ENCODE measurements at places on chromosomes 1 and 21.

DNA sequence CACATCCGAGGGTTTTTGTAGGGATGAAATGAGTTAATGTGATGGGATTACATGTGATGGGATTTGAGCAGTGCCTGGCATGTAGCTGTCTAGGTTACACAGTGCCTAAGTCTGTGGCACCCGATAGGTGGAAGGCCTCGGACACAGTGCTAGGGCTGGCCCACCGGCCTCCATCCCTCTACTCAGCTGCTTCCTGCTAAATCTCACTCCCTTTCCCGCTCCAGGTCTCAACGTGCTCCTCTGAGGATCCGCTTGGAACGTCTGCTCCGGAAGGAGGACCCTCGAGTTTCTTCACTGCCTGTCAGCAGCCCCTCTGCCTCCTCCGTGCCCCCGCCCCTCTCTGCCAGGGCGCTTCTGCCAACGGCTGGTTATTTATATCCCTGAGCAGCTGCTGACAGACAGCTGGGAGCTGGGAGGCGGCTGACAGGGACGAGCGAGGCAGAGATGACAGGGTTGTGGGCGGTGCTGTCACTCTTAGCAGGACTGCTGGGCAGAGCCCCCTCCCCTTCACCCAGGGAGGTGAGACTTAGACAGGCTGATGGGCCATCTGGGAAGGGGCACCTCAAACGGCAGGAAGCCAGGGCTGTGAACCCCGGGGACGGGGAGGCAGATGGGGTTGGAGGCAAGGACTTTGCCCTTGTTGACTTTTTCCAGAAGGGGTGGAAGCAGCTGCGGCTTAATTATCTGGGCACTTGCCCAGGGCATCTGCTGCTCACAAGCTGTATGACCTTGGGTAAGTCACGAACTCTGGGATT is 26.6 kb upstream of the LRRN2 start:
- DNase-seq = no peak

DNA sequence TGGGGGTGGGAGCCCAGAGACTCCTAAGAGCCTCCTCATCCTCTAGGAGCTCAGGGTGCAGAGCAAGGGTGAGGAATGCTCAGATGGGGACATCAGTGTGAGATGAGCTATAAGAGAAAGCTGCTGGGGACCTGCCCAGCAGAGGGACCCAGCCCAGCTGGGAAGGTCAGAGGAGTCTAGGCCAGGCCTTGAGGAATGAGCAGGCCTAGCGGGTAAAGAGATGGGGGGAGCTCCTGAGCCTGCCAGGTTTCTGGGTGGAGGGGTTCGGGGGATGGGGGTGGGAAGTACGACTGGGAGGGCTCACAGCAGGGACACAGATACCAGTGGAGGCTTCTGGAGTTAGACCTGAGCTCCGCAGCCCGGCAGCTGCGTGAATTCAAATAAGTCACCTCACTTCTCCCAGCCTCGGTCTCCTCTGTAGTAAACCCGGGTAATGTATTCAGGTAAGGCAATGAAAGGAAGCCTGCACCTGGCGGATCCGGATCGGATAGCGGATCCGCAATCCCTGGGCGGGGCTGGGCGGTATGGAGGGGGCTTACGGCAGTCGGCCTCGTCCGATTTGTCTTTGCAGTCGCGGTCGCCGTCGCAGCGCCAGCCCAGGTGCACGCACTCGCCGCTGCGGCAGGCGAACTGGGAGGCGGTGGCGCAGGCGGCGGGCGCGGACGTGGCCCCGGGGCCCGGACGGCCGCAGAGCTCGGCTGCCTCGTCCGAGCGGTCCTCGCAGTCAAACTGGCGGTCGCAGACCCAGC is 38.0 kb upstream of the MAGOH start:
- no peak for DNase-seq

DNA sequence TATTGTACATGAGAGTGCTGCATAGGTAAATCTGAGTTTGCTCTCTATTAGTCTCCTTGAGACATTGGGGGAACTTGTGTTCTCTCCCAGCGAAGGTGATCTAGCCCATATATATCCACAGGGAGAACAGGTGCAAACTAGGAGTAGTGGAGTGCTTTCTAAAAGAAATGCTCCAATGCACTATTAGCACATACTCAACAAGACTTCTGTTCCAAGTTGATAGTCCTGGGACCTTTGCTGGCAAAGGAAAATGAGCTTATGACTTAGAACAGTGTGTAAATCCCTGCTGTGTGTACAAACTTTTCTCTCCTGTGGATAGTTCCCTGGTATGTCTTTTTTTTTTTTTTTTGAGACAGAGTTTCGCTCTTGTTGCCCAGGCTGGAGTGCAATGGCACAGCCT is 25.5 kb downstream of the CFAP126 start:
- DNase-seq = no peak

GRCh38 chr1:198234520-198235251 is 77.9 kb downstream of the NEK7 start:
- peak; percentile 59 for DNase-seq

GRCh38 chr21:36104317-36105300 is 30.3 kb upstream of the CBR3 start:
- peak; percentile 44 for DNase-seq

Measured in fibroblast of villous mesenchyme (primary cell).